ENCODE measurements at places on chromosomes 16 and 17.

- DNase-seq = no peak
- no peak overlapping the region for H3K4me3 ChIP-seq
- H3K27me3 ChIP-seq = no peaks in the 10 kb centered on the region
- H3K27ac ChIP-seq = no peak overlapping the region
Measured at GRCh38 chr17:68906638-68907037, 48.6 kb downstream of the ABCA8 start.

GRCh38 chr17:1362065-1362848 is 37.8 kb downstream of the YWHAE start:
- DNase-seq = peak; percentile 65
- H3K27ac ChIP-seq = peak overlapping the region; percentile 79
- H3K27me3 ChIP-seq = no peaks in the 10 kb centered on the region
- H3K36me3 ChIP-seq = peaks cover 31% of the 10 kb centered on the region
- H3K4me3 ChIP-seq = peak overlapping the region; percentile 40

DNA sequence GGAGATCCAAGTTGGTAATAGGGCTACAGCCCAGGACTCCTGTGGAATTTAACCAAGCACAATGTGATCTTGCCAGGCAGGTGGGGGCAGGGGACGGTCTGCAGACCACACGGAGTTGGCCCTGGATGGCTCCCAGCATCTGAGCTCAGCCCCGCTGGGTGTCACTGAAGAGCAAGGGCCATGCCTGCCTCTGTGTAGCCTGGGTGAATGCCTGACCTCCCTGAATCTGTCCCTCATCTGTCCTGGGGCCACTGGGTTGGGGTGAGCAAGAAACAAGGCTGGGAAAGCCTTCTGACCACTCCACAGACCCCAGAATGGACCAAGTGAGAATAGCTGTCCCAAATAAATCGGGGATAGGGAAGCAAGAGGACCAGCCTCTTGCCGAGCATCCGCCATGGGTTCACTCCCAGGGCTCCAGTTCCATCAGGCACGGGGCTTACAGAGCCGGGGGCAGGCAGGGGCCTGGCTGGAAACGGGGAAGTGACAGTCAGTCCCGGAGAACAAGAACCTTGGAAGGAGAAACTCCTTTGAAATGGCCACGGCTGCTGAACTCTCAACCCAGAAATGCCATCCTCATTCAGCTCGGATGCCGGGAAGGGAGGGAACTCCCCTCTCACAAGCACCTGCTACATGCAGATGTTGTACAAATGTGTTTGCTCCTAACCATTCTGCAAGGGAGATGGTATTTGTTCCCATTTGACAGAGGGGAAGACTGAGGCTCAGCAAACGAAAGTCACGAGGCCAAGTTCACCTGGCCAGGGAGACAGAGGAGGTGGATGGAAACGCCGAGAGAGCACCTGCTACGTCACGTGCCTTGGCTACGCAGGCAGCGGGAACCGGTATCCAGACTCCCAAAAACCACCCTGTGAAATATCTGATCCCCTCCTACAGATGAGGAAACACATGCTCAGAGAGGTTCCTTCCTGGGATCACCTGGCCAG is 50.0 kb downstream of the RMI2 start:
- no peak overlapping the region for H3K4me3 ChIP-seq
- H3K36me3 ChIP-seq = no peaks in the 10 kb centered on the region

- no peaks in the 10 kb centered on the region for H3K4me1 ChIP-seq
- H3K36me3 ChIP-seq = no peaks in the 10 kb centered on the region
- no peak for DNase-seq
- peaks cover 12% of the 10 kb centered on the region for H3K27me3 ChIP-seq
Measured at GRCh38 chr16:66133643-66134338, 232.7 kb upstream of the CDH5 start.

GRCh38 chr17:79852748-79853147 is 13.5 kb upstream of the CBX4 start:
- no peak for DNase-seq
- peaks cover 3% of the 10 kb centered on the region for H3K4me1 ChIP-seq
- peaks cover 6% of the 10 kb centered on the region for H3K27me3 ChIP-seq
- H3K4me3 ChIP-seq = peak overlapping the region; percentile 16
- H3K27ac ChIP-seq = no peak overlapping the region
- H3K36me3 ChIP-seq = no peaks in the 10 kb centered on the region

DNA sequence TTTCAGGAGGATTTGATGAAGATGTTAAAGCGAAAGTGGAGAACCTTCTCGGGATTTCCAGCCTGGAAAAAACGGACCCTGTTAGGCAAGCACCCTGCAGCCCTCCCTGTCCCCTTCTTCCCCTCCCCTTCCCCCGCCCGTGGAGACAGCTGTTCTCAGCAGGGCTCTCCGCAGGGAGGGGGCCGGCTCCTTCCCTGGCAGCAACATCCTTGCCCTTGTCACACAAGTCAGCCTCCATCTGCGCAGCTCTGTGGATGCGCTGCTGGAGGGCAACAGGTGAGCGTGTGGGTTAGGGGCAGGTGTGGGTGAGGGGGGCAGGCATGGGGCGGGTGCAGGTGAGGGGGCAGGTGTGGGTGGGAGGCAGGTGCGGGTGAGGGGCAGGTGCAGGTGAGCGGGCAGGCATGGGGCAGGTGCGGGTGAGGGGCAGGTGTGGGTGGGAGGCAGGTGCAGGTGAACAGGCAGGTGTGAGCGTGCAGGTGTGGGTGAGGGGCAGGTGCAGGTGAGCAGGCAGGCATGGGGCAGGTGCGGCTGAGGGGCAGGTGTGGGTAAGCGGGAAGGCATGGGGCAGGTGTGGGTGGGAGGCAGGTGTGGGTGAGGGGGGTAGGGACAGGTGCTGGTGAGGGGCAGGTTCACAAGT is 9.4 kb downstream of the CYBC1 start:
- peaks cover 24% of the 10 kb centered on the region for H3K36me3 ChIP-seq
- peak overlapping the region; percentile 23 for H3K27ac ChIP-seq
- H3K27me3 ChIP-seq = no peaks in the 10 kb centered on the region
- H3K4me1 ChIP-seq = peaks cover 9% of the 10 kb centered on the region
- DNase-seq = no peak

- peaks cover 10% of the 10 kb centered on the region for H3K36me3 ChIP-seq
- no peak for DNase-seq
- H3K4me1 ChIP-seq = no peaks in the 10 kb centered on the region
- no peaks in the 10 kb centered on the region for H3K27me3 ChIP-seq
Measured at GRCh38 chr16:27216297-27216885, 13.1 kb downstream of the KDM8 start.

GRCh38 chr17:522919-523318 is 170.3 kb upstream of the RPH3AL start:
- H3K4me3 ChIP-seq = no peak overlapping the region
- H3K27ac ChIP-seq = no peak overlapping the region
- DNase-seq = no peak
- no peaks in the 10 kb centered on the region for H3K4me1 ChIP-seq
- peaks cover 18% of the 10 kb centered on the region for H3K36me3 ChIP-seq

GRCh38 chr16:10920726-10921427 is 21.4 kb downstream of the DEXI start:
- DNase-seq = no peak
- H3K27ac ChIP-seq = no peak overlapping the region
- peaks cover 5% of the 10 kb centered on the region for H3K36me3 ChIP-seq
- no peak overlapping the region for H3K4me3 ChIP-seq

GRCh38 chr17:59011975-59012374 is 94.7 kb downstream of the TRIM37 start:
- no peaks in the 10 kb centered on the region for H3K4me1 ChIP-seq
- no peak for DNase-seq
- H3K36me3 ChIP-seq = peaks cover 16% of the 10 kb centered on the region
- H3K4me3 ChIP-seq = no peak overlapping the region

GRCh38 chr16:3745751-3746355 is 28.5 kb upstream of the TRAP1 start:
- H3K36me3 ChIP-seq = peaks cover 28% of the 10 kb centered on the region
- H3K4me3 ChIP-seq = no peak overlapping the region
- H3K27ac ChIP-seq = no peak overlapping the region
- H3K4me1 ChIP-seq = peaks cover 10% of the 10 kb centered on the region

GRCh38 chr17:49708515-49709183 is 885 bp upstream of the SLC35B1 start:
- peak overlapping the region; percentile 98 for H3K27ac ChIP-seq
- DNase-seq = peak; percentile 58
- peaks cover 44% of the 10 kb centered on the region for H3K4me1 ChIP-seq
- H3K27me3 ChIP-seq = no peaks in the 10 kb centered on the region
- peak overlapping the region; percentile 91 for H3K4me3 ChIP-seq

GRCh38 chr17:59521465-59522126 is 43.8 kb upstream of the DHX40 start:
- no peak overlapping the region for H3K27ac ChIP-seq
- DNase-seq = peak; percentile 77
- H3K36me3 ChIP-seq = no peaks in the 10 kb centered on the region
- H3K4me1 ChIP-seq = peaks cover 5% of the 10 kb centered on the region
- peaks cover 10% of the 10 kb centered on the region for H3K27me3 ChIP-seq
- no peak overlapping the region for H3K4me3 ChIP-seq

GRCh38 chr17:69962436-69962995 is 112.5 kb upstream of the KCNJ16 start:
- no peaks in the 10 kb centered on the region for H3K36me3 ChIP-seq
- H3K4me1 ChIP-seq = no peaks in the 10 kb centered on the region
- H3K27me3 ChIP-seq = peaks cover 1% of the 10 kb centered on the region
- no peak for DNase-seq
- no peak overlapping the region for H3K27ac ChIP-seq

- H3K4me1 ChIP-seq = peaks cover 6% of the 10 kb centered on the region
- no peak overlapping the region for H3K27ac ChIP-seq
- H3K4me3 ChIP-seq = no peak overlapping the region
- DNase-seq = no peak
Measured at GRCh38 chr16:79523971-79524370, 76.6 kb downstream of the MAF start.

DNA sequence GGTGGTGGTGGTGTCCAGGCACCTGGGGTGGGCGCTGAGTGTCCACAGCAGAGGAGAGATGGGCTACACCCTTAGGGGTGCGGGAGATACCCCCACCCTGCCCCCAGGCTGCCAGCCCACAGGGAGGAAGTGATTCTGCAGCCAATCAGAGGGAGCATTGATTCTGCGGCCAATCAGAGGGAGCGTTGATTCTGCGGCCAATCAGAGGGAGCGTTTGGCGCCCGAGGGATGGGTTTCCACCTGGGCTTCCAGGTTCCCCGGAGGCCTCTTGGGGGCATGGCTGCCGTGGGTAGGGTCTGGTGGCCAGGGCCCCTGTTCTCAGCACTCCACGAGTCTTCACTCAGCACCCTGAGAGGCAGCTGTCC is 28.2 kb upstream of the ACSF3 start:
- no peak overlapping the region for H3K27ac ChIP-seq
- H3K36me3 ChIP-seq = no peaks in the 10 kb centered on the region
- H3K4me1 ChIP-seq = no peaks in the 10 kb centered on the region
- H3K4me3 ChIP-seq = no peak overlapping the region

DNA sequence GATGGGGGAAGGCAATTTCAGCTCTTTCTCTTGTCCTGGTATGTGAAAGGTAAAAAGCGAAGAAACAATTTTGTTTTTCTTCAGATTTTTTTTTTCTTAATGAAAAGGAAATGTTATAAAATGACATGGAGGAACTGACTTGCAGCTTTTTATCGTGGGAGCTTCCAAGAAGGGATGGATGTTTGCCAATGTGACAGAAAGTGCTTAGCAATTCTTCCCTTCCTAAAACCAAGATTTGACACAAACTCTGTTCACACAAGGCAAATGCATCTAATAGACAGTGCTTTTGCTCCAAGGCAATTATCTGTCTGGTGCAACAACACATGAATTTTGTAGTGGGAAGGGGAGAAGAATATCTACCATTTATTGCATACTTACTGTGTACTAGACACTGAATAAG is 988.5 kb downstream of the CDH11 start:
- H3K4me3 ChIP-seq = no peak overlapping the region
- no peaks in the 10 kb centered on the region for H3K4me1 ChIP-seq
- H3K27me3 ChIP-seq = no peaks in the 10 kb centered on the region
- DNase-seq = no peak
- H3K36me3 ChIP-seq = no peaks in the 10 kb centered on the region
- H3K27ac ChIP-seq = no peak overlapping the region

DNA sequence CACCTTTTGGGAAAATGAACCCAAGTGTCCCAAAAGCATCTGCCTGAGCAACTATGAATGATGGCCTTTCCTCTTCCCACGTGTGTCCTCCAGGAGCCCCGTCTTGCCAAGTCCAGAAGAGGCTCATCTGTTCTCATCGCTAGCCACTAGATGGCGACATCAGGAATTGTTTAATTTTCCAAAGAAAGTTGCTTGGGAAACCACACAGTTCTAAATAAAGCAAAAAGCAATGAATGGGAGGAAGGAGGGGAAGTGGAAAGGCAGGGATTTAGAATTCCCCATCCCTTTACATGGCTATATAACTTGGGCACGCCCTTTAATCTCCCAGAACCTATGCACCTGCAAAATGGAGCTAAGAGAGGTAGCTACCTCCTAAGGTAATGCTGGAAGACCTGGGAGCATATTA is 9.0 kb upstream of the CDH5 start:
- no peaks in the 10 kb centered on the region for H3K36me3 ChIP-seq
- H3K4me1 ChIP-seq = peaks cover 5% of the 10 kb centered on the region
- DNase-seq = peak; percentile 27
- H3K27me3 ChIP-seq = peaks cover 49% of the 10 kb centered on the region

- no peaks in the 10 kb centered on the region for H3K36me3 ChIP-seq
- H3K27ac ChIP-seq = no peak overlapping the region
- H3K4me3 ChIP-seq = no peak overlapping the region
Measured at GRCh38 chr16:31664683-31665482, 137.2 kb downstream of the AHSP start.

- no peak overlapping the region for H3K4me3 ChIP-seq
- peaks cover 55% of the 10 kb centered on the region for H3K4me1 ChIP-seq
- H3K36me3 ChIP-seq = no peaks in the 10 kb centered on the region
- no peak for DNase-seq
Measured at GRCh38 chr17:40312131-40312731, 3.3 kb downstream of the RARA start.

DNA sequence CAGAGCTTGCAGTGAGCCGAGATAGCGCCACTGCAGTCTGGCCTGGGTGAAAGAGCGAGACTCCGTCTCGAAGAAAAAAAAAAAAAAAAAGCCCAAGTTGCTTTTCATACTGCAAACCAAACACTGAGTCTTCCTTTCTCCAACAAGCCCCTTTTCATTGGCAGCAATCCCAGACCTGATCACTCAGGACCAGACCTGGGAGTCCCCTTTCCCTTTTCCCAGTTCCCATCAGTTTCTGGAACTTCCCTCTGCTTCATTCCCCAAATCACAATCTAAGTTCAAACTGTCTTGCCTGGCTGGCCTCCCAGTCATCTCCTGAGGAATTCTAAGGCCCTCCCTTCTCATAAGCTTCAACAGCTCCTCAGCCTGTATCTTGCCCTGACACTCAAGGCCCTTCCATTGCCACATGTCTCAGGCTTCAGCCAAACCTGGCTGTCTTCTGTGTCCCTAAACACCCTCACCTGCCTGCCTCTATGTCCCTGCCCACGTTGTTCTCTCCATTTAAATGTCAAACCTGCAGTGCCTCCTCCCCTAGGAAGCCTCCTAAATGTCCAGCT is 11.8 kb upstream of the PHF12 start:
- H3K27ac ChIP-seq = no peak overlapping the region
- no peaks in the 10 kb centered on the region for H3K4me1 ChIP-seq
- H3K4me3 ChIP-seq = no peak overlapping the region
- DNase-seq = no peak
- peaks cover 17% of the 10 kb centered on the region for H3K27me3 ChIP-seq
- H3K36me3 ChIP-seq = no peaks in the 10 kb centered on the region

Data from activated CD4-positive, alpha-beta memory T cell treated with anti-CD3 and anti-CD28 coated beads for 36 hours (primary cell).